Activated CD4-positive, alpha-beta T cell treated with anti-CD3 and anti-CD28 coated beads, Interleukin-2, amount 50 U/mL, for 1 hour (primary cell): ENCODE measurements at places on chromosomes 3 and 15.

GRCh38 chr3:131948806-131949205 lies 86.0 kb downstream of the CPNE4 start:
- no peak for DNase-seq

- DNase-seq, result no peak
Measured at GRCh38 chr15:68420186-68420684, 11.7 kb downstream of the ITGA11 start.

DNA sequence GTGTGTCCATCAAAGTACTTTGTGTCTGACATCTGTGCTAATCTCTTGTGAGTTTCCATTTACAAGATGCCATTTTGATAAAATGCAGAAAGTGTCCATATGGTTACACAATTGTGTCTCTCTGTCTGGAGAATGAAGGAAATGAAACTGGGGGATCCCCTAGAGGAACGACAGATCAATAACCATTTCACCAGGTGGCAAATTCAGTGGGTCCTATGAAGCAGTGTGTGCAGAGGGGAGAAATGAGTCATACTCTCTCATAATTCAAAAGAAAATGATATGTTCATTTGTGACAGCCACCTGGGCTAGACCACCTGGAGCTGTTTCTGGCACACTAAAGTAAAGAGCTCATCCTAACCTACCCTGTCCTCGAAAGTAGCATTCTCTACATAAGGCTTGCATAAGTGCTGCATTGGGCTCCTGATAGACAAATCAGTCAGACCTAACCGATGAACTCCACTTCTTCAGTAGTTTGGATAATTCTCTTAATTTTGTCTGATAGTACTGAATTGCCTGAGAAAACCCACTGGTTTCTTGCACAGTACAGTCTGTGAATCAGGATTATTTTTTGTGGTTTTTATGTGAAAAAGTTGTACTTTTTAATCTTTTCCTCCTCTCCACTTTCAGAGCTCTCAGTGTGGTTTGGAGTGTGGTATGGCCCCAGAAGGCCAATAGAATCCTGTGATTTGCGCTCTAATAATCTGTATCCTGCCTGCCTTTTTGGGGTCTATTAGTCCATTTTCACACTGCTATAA lies 10.3 kb upstream of the CD47 start:
- DNase-seq, result no peak

DNA sequence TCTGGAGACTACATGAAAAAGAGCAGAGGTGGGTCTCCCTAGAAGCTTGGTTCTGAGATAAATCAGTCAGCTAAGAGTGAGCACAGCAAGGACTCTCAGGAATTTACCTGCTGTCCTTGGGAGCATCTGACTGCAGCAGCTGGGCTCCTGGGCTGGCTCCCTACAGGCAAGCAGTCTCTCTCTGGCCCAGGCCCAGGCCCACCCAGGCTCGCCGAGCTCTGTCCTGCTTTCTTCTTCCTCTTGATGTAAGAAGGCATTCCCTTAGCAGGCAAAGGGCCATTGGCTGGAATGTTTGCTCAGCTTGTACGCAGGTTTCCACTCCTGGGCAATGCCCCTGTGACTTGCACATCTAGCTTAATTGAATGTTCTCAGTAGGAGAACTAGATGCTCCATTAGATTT lies 4.3 kb upstream of the RBP2 start:
- DNase-seq, result no peak

DNA sequence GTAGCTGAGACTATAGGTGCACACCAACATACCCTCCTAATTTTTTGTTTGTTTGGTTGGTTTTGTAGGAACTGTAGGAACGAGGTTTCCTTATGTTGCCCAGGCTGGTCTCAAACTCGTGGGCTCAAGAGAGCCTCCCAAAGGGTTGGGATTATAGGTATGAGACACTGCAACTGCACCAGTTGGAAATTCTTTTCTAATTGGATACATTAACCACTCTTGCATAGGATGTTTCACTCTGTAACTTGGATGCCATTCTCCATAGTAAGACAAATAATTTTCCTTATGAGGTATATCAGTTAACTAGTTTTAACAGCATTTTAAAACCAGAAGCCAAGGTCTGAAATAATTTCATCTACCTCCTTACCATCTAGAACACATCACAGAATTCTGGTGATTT lies 6.7 kb upstream of the ALCAM start:
- DNase-seq, result no peak

DNA sequence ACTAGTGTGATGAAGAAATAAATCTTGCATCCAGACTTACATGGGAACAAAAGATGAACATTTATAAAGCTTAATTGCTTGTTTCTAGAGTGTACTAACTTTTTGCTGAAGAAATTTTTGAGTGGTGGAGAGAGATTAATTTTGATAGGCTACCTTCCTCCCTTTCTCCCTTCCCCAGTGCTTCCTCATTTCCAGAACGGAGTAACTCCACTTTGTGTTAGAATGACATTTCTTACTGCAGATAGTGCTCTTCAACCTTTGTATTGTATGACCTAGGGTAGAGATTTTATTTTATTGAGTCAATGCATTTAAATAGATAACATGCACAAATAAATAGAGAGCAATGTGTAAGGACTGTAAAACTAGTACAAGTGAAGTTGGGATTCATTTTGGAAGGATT lies 1.9 kb downstream of the ATP1B3 start:
- DNase-seq, result no peak

GRCh38 chr3:149095487-149095886 lies 9.2 kb upstream of the HLTF start:
- no peak for DNase-seq

DNA sequence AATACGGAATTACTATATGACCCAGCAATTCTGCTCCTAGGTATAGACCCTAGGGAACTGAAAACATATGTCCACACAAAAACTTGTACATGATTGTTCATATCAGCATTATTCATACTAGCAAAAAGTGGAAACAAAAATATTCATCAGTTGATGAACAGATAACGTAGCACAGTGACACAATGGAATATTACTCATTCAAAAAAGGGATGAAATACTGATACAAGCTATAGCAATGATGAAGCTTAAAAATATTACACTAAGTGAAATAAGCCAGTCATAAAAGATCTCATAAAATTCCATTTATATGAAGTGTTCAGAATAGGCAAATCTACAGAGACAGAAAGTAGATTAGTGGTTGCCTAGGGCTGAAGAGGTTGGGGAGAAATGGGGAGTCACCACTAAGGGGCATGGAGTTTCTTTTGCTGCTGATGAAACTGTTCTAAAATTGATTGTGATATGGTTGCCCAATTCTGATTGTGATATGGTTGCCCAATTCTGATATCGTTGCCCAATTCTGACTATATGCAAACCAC lies 10.5 kb downstream of the C15orf61 start:
- DNase-seq, result no peak

DNA sequence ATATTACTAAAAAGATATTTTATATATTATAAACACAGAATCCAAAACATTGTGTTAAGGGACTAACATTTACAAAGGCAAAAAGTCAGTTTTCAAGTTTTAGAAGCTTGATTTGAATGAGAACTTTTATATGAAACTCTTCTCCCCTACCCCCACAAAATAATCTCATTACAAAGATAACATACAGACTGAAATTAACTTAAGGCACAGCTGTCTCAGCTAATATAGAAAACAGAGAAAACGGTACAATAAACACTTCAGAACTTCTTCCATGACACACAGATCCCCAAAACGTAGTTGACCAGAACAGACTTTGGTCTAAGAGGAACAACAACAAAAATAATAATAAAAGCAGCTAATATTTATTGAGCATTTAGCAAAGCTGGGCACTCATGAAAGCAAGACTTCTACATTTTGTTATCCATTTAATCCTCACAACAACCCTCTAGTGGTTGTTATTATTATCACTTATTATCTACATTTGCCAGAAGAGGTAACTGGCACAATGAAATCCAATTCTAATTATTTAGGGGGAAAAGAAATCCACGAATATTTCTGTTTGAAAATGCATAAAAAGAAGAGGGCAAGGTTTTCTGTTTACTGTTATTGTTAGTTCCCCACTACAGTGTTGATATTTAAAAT lies 68.1 kb downstream of the PFN2 start:
- DNase-seq, result no peak

GRCh38 chr15:99452010-99452409 lies 113.8 kb upstream of the MEF2A start:
- DNase-seq, result no peak

GRCh38 chr3:186013312-186013711 lies 75.5 kb upstream of the TRA2B start:
- no peak for DNase-seq

- DNase-seq, result no peak
Measured at GRCh38 chr15:38503496-38503895, 49.6 kb downstream of the FAM98B start.

- no peak for DNase-seq
Measured at GRCh38 chr3:10140996-10141546, 507 bp upstream of the VHL start.

DNA sequence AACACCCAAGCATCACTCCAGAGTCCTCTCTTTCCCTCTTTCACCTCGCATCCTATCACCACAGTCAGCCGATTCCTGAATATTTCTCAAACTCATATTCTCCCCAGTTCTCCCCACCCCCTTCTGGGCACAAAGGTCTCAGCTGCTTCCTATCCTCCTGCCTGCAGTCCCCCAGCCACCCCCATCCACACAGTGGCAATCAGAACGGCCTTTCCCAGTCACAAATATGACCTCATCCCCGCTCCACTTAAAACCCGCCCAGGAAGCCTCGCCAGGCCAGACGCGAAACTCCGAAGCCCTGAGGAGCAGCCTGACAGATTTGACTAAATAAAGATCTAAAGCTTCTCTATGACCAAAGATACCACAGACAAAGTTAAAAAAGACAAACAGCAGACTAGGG lies 49.9 kb upstream of the LINGO1 start:
- no peak for DNase-seq

DNA sequence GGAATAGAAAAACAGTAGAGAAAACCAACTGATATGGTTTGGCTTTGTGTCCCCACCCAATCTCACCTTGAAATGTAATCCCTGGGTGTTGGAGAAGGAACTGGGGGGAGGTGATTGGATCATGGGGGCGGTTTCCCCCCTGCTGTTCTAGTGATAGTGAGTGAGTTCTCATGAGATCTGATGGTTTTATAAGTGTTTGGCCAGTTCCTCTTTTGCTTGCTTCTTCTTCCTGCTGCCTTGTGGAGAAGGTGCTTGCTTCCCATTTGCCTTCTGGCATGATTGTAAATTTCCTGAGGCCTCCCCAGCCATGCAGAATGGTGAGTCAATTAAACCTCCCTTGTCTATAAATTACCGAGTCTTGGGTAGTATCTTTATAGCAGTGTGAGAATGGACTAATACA lies 48.4 kb downstream of the EOMES start:
- no peak for DNase-seq

DNA sequence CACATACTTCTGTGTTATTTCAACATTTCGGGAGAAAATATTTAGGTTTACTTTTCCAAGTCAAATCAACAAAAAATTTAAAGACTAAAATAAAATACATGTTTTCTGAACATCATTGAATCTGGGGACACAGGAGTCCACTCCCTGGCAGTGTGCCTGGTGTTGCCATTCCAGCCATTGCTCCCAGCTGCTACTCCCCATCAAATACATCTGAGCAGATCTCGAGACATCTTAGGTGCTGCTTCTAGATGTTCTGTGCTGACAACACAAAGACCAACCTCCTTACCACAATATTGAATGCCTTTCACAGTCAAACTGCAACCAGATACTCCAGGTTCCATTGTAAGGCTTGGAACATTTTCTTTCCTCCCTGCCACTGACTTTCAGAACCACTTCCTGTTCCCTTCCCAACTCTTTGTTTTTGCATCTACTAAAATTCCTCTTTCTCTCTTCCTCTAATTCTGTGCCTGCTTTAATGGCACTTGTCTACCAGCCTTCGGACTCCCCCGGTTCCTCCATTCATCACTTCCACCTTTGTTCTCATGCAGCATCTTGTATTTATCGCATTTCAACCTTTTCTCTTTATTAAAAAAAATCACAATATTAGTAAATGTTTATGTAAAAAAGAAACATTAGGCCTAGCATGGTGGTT lies 81.1 kb upstream of the SLC4A7 start:
- no peak for DNase-seq

DNA sequence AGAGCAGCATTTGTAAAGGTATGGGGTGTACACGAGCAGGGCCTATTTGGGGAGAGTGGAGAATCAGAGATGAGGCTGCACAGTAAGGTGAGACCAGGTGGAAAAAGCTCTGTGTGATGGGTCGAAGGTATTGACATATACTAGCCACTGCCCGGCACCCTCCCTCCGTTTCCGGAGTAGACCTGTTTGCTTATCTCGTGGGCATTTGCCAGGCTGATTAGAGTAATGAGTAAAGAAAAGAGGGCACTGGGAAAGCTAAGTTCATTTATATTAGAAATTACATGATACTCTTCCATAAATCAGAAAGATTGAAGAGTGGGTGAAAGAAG lies 46.2 kb upstream of the ATG7 start:
- no peak for DNase-seq

GRCh38 chr3:113450911-113451310 lies 9.6 kb upstream of the CFAP44 start:
- no peak for DNase-seq

- no peak for DNase-seq
Measured at GRCh38 chr3:194132465-194133286, 3.3 kb upstream of the HES1 start.

GRCh38 chr3:107251819-107252218 lies 125.4 kb upstream of the CCDC54 start:
- DNase-seq, result no peak

DNA sequence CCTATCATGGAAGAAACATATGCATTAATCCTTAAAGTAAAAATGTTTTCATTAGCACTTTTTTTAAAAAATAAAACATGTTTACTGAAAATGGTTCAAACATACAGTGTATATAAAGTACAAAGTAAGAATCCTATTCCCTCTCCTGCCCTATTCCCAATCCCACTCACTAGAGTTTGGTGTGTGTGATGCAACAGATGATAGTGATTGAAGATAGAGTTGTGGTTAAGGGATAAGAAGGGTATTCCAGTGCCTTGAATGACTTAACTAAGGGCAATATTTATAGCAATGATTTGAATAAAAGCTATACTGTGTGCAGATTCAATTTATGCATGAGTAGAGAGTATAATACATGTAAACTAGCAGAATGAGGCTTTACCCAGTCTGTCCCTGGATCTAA lies 18.1 kb downstream of the ZNF280D start:
- no peak for DNase-seq

DNA sequence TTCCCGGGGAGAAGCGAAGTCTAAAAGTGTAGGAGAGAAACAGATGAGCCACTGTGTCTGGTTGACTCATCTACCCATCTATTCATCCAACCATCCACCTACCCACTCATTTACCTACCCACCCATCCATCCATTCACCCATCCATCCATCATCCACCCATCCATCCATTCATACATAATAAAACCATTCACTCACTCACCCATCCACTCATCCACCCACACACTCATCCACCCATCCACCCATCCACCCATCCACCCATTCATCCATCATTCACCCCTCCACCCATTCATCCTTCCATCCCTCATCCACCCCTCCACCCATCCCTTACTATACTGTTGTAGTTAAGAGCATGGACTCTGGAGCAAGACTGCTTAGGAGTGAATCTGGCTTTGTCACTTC lies 136.4 kb upstream of the ATP2B2 start:
- DNase-seq, result no peak
